ENCODE measurements at places on chromosomes 12 and 14.

DNA sequence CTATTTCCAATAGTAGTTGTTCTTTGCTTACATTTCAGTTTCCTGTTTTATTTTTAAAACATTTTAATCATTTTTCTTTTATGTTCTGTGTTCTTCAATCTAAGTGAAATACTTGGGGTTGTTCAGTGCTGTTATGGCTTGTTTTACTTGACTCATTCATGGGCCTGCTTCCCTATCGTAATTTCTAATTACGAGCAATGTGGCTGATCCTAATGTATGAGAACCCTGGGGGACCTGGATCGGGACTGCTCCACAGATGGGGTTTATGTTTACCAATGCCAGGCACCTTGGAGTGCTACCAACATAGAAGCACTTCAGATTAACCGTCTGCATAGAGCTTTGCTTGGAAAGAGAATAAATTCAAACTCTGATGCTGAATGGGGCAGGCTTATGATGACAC, 29.8 kb downstream of the TECPR2 start:
- no peak for DNase-seq

DNA sequence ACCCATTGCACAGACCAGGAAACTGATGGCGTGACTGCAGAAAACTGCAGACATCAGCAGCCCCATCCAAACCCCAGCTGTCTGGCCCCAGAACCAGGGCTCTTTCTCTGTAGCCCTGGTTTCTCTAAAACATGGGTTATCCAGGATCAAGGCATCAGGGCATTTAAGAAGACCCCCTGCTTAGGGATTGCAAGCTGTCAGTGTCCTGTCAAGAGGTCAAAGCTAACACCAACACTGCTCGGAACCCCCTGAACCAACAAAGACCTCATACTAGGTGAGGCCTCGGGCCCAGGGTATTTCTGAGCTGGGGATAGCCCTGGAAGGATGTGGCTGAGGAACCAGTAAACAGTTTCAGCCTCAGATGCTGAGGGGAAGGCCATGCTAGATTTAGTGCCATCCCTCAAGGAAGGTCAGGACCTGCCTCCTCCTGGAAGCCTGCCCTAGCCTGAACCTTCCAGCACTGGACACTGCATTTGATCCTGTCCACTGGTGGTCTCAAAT, 39.2 kb downstream of the BCL11B start:
- no peak for DNase-seq

- DNase-seq: no peak
Measured at GRCh38 chr14:95994593-95994928, 44.6 kb upstream of the C14orf132 start.

DNA sequence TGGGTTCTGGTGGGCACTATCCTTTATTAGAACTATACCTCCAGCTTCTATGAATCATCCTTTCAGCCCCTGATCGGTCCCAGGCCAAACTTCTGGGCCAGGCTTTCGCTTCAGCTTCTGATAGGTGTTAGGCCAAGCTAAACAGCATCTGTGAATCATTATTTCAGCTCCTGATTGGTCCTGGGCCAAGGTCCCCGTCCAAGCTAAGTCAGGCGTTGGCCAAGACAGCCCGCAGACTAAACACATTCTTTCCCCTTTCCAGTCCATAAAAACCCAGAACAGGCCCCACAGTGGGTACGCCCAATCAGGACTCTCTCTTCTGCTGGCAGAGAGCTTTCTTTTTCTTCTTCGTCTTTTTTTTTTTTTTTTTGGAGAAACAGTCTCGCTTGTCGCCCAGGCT, 1808.9 kb upstream of the SEL1L start:
- DNase-seq: no peak

- no peak for DNase-seq
Measured at GRCh38 chr14:54683882-54684794, 117.2 kb downstream of the SAMD4A start.

Measured in activated CD4-positive, alpha-beta T cell treated with anti-CD3 and anti-CD28 coated beads, Interleukin-2, amount 50 U/mL, for 1 hour (primary cell).